Hepatocyte (in vitro differentiated cells): ENCODE measurements at places on chromosomes 3 and 15. TPM values are rescaled to one million over a fixed set of nuclear protein-coding genes. Genes with fewer than 3 reads are reported as not detected.

CHRNA3 gene
- total RNA-seq, result 0.12 and 2.3 TPM in 2 replicates

MAP1A gene
- 6.7 and 9.5 TPM in 2 replicates for total RNA-seq

CYP1A2 gene
- total RNA-seq, result 0.40 TPM in 1 of 2 replicates, not detected in the other

ITIH4 gene
- 45.3 and 55.9 TPM in 2 replicates for total RNA-seq

LRRN1 gene
- 28.5 and 37.5 TPM in 2 replicates for total RNA-seq

RYR3 gene
- 0.36 and 0.37 TPM in 2 replicates for total RNA-seq

FAM174B gene
- total RNA-seq, result 17.0 and 17.8 TPM in 2 replicates

CCRL2 gene
- total RNA-seq, result 1.5 and 3.1 TPM in 2 replicates

FBXL22 gene
- 0.60 and 0.76 TPM in 2 replicates for total RNA-seq

ANKRD34C gene
- total RNA-seq, result 0.04 TPM in 1 of 2 replicates, not detected in the other

TARS3 gene
- 12.8 and 28.5 TPM in 2 replicates for total RNA-seq

LMLN gene
- total RNA-seq, result 2.6 and 4.5 TPM in 2 replicates

HYAL2 gene
- total RNA-seq, result 79.0 and 125 TPM in 2 replicates

PLA2G4F gene
- 0.96 and 1.1 TPM in 2 replicates for total RNA-seq

ULK3 gene
- 37.6 and 40.4 TPM in 2 replicates for total RNA-seq

THOC7 gene
- 61.7 and 69.4 TPM in 2 replicates for total RNA-seq

SAMD7 gene
- not detected in 2 replicates for total RNA-seq

WDR93 gene
- total RNA-seq, result 0.13 TPM in 1 of 2 replicates, not detected in the other

NDUFB4 gene
- total RNA-seq, result 101 and 114 TPM in 2 replicates

DNA sequence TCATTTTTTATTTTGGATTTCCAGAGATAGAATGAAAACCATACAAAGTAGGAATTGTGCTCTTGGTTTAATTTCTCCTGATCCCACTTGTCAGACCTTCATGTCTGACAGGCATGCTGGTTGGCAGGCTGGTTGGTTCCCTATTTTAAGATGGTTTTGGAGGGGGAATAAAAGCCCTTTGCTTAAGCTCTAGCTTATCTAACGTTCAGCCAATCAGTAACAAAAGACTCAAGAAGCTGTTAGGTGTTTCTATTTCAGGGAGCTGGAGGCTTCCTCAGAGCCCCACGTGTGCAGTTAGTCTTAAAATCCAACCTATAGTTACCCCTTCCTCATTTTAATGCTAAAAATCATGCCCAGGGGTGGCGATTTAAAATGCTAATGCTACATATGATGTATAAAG is 40.5 kb upstream of the XIRP1 start:
- no peak for DNase-seq

DNA sequence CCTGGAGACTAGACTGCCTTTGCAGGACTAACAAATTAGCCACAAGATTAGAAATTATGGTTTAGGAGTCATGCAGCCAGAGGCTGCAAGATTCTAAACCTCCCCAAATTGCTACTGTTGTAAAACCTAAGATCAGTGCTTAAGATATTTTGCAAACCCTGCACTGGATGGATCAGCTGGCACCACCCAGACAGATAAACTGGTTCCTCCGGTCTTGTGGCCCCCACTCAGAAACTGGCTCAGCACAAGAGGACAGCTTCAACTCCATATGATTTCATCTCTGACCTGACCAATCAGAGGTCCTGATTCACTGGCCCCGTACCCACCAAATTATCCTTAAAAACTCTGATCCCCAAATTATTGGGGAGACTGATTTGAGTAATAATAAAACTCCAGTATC is 19.5 kb upstream of the PXYLP1 start:
- DNase-seq, result no peak

DNA sequence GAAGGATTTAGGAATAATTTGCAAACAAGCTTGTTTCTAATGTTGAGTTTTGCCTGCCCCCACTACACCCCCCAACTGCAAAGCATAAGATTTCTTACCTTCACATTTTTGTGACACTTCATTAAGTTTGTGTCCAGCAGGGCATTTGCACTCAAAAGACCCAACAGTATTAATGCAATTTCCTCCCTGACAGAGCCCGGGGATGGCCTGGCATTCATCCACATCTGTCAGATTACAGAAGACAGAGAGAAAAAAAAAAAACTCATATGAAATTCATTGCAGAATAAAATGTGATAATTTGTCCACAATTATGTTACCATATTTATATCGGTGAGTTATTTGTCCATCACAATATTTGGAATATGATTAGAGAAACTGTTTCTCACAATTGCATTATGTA is 111.5 kb downstream of the FBN1 start:
- no peak for DNase-seq

- DNase-seq, result peak; percentile 10
Measured at GRCh38 chr3:66534304-66534845, 33.6 kb upstream of the LRIG1 start.

GRCh38 chr3:67329358-67329757 is 325.1 kb downstream of the SUCLG2 start:
- DNase-seq, result peak; percentile 7

DNA sequence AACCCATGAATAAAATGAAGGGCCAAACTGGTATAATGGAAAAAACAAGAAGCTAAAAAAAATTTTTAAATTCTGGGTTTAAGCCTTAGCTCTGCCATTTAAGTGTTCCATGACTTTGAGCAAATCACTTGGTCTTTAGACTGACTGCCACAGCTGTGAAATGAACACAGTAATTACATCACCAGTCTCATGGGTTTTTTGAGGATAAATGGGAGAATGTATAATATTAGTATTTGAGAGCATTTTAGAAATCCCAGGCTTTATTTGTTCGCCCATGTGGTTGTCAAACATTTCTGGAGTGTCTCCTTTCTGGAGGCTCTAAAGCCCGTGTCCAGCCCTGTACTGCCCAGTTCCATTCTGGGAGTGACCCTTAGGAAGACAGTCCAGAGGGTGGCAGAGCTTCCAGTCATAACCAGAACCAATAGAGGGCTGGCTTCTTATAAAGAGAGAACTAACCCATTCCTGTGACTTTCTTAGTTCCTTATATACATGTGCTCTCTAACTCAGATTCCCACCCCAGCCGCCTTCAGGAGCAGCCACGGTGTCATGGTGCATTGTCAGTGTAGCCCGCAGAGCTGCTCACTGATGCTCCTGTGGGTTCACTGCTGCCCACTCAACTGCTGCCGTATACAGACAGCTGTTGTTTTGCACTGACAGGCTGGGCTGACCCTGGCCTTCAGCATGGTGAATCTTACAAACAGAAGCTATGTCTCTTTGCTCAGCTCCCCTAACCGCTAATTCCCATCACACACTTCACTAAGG is 44.7 kb downstream of the BOC start:
- DNase-seq, result no peak

DNA sequence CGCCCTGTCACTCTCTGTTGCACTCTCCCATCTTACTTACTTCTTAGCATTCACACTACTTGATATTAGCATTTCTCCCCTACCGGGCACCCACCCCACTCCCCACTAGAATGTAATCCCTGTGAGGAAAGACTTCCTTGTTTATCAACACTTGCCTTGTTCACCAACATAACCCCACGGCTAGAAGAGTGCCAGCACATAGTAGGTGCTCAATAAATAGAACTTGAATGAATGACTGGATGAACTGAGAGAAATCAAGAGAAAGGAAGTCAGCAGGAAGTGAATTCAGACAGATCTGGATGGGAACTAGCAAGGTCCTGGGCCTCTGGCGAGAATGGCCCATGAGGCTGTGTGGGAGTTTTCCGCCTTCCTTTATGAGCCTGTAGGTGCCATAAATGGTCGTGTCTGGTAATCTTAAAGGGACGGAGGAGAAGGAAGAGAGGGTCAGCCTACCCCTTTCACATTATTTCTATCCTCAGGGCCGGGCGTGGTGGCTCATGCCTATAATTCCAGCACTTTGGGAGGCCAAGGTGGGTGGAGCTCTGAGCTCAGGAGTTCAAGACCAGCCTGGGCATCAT is 42.4 kb upstream of the HERC1 start:
- DNase-seq, result no peak

DNA sequence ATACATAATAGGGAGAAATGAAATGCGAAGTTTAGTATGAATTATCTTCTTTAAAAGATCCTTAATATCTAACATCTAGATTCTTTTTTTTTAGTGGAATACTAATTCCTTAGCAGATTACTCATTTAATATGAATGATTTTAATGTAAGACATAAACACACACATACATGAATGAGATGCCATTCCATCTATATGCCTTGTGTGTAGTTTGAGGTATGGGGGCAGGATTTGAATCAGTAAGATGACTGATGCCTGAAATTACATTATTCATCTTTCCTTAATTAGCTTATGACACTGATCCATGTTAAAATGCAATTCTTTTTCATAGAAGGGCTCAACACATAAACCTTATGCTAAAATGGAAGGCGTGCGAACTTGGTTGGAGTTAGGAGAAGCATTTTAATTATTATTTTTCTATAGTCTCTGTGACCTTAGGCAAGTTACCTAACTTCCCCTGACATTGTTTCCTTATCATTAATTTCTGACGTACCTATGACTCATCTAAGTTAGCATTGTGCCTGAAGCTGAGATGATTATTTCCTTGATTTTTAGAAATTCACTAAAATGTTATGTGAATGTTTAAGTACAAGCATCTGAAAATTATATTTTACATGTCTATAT is 10.8 kb upstream of the BNIP2 start:
- no peak for DNase-seq

DNA sequence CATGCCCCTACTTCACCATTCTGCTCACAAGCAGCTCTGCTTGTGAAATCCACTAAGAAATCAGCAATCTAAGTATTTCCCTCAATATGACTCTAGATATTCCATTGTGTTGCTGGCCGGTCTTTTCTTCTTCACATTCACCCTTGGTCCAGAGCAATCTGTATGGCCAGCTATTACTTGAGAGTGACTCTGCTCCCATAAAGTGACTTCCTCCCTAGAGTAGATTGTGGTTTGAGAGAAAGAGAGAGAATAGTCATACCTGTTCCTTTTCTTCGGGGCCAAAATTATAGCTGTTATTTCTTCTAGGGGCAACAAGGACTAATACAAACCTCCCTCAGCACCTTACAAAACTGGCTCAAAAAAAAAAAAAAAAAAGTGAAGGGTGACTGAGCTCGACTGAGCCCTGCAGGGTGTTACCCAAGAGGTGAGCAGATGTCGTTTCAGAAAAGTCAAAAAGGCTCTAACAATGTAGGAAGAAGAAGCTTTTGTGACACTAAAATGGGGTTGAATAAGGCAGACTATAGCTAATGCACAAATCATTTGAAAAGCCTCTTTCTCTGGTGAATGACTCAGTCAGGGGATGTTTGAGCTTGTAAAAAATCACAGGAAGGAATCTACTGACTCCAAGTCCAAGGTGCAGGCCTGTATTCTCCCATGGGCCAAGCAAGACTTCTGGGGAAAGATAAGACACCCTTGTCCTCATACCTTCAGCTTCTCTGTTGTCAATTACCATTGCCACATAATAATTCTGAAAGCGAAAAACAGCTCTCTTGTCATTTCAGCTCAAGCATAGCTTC is 161.0 kb upstream of the SLC24A5 start:
- DNase-seq, result peak; percentile 38

DNA sequence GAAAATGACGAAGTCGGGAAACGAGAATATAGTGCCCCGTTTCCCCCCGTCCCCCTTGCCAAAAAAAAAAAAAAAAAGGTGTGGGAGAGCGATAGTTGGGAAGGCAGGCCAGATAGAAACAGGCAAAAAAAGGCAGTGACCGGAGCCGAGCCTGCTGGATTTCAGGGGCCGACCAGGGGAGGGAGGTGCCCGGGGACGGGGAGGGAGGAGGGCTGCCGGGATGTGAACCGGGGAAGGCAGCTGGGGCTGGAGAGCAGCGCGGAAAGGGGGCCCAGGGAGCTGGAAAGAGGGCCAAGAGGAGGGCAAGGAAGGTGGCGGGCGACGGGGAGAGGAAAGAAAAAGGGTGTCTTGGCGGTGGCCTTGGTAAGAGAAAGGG is 837 bp downstream of the LRRN1 start:
- DNase-seq, result peak; percentile 65

- DNase-seq, result no peak
Measured at GRCh38 chr15:92839696-92840095, 60.4 kb upstream of the CHD2 start.

GRCh38 chr3:2303566-2303965 is 204.9 kb downstream of the CNTN4 start:
- DNase-seq, result peak; percentile 76

GRCh38 chr3:95511828-95512227 is 1302.6 kb upstream of the EPHA6 start:
- DNase-seq, result peak; percentile 11

GRCh38 chr15:20358779-20359414 is 182.7 kb downstream of the GOLGA6L6 start:
- no peak for DNase-seq

GRCh38 chr3:135895106-135895733 is 70.3 kb upstream of the PPP2R3A start:
- DNase-seq, result peak; percentile 85

GRCh38 chr15:58442122-58442521 is 10.3 kb downstream of the LIPC start:
- DNase-seq, result no peak

- no peak for DNase-seq
Measured at GRCh38 chr15:57526615-57527014, 65.1 kb upstream of the MYZAP start.

DNA sequence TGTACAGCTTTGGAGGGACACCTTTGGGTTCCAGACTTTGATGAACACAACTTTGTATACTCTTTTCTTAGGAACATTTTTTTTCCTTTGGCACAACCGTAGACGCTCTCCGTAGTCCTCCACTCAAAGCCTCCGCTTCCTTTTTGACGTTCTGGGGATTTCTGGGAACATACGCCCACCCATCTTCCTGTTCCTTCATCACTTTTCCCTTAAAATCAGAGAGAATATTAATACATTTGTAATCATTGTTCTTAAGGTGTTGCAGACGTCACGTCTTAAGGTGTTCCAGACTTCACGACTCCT is 405 bp upstream of the SPG21 start:
- DNase-seq, result no peak

- DNase-seq, result peak; percentile 55
Measured at GRCh38 chr3:152269831-152270734, 1.4 kb downstream of the MBNL1 start.

DNA sequence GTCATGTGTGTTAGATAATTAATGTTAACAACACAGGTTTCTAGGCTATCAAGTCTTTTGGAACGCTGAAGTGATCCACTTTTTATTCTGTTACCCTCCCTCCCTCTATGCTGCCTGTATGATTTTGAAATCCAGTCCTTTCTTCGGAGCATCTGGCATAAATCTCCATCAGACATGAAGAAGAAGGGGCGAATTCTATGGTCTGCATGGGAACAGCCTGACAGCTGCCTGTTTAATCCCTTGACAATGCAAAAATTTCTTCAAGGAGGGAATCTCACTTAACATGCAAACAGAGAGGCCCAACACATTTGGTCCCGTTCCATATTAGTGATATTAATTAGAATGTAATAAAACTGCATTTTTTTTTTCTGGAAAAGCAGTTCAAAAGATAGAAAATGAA is 145.2 kb downstream of the VGLL3 start:
- no peak for DNase-seq

- no peak for DNase-seq
Measured at GRCh38 chr3:98433764-98434163, 29.2 kb upstream of the OR5K1 start.

- no peak for DNase-seq
Measured at GRCh38 chr15:83299462-83299861, 15.0 kb upstream of the BNC1 start.

DNA sequence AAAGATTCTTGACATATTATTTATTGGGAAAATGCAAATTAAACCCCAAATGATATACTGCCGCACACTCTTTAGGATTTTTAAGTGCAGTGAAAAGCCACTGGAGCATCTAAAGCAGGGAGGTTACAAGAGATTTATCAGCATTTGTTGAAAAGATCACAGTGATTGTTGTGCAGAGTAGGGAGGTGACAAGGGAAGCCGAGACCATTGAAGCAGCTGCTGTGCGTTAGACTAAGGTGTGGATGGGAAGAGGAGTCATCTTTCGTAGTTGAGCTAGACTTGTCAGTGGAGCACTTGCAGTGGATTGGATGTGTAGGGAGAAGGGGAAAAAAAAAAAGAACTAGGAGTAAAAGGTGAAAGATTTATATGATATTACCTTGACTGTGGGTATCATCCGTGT is 854.6 kb downstream of the NTRK3 start:
- DNase-seq, result no peak
